T-helper 9 cell (primary cell): ENCODE measurements at places on chromosomes 6 and 20.

GRCh38 chr6:87738744-87739143 lies 36.7 kb upstream of the AKIRIN2 start:
- DNase-seq, result no peak

DNA sequence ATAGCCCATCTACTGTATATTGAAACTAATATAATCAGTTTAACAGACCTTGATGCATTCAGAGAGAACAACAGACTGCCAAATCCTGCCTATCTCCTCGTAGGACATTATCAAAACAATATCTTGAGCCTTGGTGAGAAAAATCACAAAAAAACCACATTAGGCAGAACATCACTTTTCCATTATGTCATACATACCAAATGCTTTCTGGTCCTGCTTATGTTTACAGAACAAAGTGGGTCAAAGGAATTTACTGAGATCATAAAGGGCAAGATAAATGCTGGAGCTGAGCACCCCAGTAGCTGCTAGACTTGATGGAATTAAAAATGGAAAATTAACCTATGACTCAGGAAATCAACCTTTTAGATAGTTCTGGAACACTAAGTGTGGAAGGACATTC lies 195.3 kb upstream of the KCNK16 start:
- no peak for DNase-seq

DNA sequence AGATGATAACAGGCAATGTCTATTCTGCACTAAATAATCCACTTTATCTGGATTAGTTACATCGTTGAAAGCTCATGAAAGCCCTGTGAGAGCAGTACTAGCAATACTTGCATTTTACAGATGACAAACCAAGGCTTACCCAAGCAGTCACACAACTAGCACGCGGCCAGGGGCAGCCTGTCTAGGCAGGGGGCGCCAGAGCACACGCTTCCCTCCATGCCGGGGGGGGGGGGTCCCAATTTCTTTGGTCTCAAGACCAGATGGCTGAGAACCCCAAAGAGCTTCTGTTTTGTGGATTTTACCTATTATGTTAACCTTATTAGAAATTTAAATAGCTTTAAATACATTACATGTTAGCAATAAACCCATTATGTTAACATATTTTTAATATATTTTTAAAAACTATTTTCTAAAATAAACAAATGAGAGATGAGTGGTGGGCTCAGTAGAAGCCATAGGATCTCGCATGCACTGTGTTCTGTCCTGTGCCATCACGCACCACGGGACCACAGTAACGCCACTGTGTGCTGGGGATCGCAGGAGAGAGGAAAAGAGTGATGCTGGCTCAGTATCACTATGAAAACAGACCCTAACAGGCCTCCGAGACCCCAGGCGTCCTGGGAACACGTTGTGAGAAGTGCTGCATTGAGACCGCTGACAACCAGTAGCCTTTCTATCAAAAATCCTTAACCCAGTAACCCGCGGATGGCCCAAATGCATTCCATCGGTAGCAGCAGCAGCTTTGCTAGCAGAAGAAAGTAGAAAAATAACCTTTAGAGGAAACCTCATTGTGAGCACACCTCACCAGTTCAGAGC lies 5.3 kb upstream of the PRR18 start:
- no peak for DNase-seq

DNA sequence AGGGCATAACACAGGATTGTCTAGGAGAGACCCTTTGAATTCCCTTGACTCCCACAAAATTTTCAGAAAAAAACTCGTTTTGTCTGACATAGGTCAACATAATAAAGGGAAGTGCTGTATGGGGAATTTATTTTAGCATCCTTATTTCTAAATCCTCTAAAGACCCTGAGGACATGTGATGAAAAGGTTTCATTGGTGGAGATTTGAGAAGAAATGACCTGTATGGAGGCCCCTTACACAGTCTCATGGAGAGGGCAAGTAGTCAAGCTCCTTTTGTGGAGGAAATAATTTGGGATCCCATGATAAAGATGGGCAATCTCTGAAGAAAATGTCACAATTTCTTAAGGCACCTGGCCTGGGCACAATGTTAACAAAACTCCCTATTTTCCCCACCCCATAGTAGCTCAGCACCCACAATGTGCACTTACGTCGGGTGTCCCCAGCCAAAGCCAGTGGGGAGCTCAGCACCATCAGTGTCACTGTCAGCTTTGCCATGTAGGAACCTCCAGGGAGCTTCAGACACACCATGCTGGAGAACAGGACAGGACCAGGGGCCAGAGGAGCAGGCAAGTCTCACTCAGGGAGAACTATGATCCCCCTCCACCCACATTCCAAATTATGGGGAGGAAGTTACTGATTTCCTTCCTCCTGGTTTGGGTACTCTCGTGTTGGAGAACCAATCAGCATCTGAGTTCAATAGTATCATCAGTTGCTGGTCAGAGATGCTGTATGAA lies at the start of gene HLA-DRB5:
TSS of gene HLA-DRB5 (minus strand) at position 591 of the 734 bp plus-strand sequence. CDS start at position 528, 63 bp downstream.
- peak; percentile 2 for DNase-seq

DNA sequence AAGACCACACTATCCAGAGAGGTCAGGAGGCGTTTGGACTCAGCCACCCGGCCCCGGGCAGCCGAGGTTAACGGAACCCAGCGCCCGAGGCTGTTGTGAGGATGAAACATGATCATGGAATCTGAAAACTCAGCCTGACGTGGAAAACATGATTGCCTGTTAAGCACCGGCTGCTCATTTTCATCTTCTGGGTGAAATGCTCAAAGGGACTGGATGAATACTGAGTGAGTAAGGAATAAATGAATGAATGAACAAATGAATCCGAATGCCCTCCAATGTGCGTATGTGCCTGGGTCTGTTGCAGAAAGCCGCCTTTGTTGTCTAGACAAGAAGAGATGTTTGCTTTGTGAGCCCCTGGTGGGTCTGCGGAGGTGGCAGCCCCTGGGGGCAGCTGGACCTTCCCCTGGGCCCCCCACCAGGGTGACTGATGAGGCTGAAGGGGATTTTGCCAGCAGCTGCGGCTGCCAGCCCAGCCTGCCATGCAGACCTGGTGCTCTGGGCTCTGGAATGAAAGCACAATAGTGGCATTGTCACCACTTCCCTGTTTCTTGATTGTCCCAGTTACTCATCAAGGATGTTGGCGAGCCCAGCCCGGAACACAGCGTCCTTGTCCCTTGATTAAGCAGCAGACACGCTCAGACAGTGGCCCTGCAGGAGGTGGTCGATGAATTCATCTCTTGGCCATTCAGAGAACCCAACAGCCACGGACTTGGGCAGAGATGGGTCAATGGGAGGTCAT lies 211.1 kb downstream of the ANKRD60 start:
- no peak for DNase-seq

- no peak for DNase-seq
These were observed 36.5 kb upstream of the BCLAF1 start for GRCh38 chr6:136326038-136326553.

DNA sequence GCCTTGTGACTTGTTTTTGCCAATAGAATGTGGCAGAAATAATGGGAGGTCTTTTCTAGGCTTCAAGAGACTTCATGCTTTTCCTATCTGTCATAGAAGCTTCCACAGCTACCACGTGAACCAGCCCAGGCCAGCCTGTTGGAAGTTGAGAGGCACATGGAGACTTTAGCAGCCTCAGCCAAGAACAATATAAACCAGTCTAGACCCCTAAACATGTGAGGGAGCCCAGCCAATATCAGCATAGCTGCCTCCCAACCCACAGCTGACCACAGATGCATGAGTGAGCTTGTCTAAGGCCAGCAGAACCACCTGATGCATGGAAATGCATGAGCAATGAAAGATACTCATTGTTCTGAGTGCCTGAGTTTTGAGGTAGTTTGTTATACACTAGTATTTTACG lies 540.7 kb upstream of the BTBD3 start:
- no peak for DNase-seq

- DNase-seq, result peak; percentile 57
These were observed 107.4 kb downstream of the SCML4 start for GRCh38 chr6:107716688-107717089.

- DNase-seq, result no peak
These were observed 8.1 kb downstream of the SYNJ2 start for GRCh38 chr6:157989541-157990289.

- no peak for DNase-seq
These were observed 261.8 kb downstream of the ADGB start for GRCh38 chr6:146860583-146860982.

GRCh38 chr20:60071965-60072364 lies 113.7 kb downstream of the CDH26 start:
- no peak for DNase-seq

DNA sequence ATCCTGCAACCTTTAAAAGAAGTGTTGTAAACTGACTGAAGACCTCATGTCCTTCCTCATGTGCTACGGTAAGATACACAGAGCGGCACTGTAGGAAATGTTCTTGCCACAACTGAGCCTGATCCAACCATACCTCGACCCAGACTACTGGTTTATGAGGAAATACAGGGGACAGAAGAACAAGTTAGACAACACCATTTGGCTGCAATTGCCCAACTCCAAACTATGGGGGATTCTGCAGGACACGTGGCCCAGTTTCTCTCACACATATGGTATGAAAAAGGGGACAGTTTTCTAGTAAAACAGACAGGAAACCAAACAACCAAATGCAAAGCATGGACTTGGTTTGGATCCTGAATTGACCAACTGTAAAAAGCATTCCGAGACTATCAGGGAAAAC lies 10.5 kb downstream of the PRPH2 start:
- no peak for DNase-seq

DNA sequence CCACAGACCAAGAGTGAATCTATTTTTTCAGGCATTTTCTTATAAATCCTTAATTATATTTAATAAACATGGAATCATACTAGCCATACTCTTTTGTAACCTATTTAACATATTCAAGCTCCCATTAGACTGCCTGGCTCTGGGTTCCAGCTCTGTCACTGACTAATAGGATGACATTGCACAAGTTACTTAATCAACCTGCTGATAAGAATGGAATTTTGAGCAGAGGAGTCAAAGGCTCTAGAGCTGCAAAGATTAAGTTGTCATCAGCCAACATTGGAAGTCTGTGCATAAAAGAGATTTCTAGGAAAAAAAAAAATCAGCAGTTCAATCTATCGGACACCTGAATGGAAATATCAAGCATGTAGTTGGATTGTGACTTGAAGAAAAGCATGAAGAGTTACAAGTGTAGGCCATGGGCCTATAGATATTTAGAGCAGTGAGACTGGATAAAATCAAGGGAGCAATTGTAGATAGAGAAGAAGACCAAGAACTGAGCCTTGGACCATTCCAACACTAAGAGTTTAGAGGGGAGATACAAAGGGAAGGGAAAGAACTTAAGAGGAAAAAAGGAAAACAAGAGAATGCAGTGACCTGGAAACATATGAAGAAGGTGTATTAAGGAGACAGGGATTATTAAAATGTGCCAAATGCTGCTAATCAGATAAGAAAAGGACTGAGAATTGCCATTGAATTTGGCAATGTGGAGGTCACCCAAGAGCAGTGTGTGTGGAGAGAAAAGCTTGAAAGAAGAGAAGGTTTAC lies 11.0 kb upstream of the HINT3 start:
- no peak for DNase-seq
